ENCODE measurements at places on chromosomes 7 and 10.

DNA sequence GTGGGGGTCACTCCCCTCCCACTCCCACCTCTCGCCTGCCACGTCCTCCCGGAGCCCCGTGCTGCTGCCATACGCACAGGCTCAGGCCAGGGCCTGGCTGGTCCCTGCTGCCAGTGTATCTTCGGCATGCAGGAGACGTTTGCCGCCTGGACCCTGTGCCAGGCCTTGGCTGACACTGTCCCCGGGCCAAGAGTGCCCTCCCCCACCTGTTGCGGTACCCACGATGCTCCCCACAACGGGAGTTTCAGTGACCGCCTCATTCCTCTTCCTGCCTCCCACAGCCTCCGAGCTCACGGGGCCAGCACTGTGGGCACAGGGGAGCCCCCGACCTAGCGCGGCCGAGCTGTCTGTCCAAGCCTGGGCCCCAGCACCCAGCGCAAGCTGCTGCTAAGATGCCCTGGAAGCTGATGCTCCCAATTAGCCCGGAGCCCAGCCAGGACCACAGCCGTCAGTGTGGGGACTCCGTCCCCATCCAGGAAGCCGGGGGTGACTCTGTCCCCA lies 7.4 kb downstream of the TTYH3 start:
- ATAC-seq: no peak

GRCh38 chr7:122702872-122703510 lies at the start of gene RNF148:
Gene RNF148, minus strand, starts transcription at chr7:122702922. Its CDS starts 172 bp downstream, at chr7:122702750.
- ATAC-seq: no peak

- no peak for ATAC-seq
Observed at GRCh38 chr10:88292185-88292514, 291.0 kb downstream of the RNLS start.

DNA sequence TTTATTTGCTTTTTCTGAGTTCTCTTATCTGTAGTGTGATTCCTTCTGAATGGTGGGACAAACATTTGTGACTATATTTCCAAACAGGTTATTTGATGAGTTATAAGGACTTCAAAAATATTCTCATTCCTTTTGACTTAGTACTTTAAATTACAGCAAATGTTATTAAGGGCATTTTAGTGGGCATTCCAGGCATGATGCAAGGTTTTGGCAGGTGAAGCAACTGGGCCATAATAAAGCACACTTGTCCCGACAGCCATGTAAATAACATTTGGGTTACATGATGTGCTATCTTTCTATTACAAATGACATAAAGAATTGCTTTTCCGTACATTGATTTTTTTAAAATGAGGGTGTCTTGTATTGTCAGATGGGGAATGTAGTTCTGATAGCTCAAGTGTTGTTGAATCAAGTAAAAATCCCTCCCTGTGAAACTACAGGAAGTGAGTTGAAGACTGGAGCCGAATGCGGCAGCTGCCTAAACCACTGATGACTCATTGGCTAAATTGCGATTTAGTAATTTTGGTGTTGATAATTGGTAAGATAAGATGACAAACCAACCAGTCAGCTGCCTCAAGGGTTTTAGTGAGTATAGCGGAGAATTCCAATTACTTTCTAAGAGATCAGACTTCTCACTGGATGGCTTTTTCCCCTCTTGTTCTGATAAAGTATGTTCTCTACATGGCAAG lies 231.3 kb upstream of the NPY start:
- no peak for ATAC-seq

DNA sequence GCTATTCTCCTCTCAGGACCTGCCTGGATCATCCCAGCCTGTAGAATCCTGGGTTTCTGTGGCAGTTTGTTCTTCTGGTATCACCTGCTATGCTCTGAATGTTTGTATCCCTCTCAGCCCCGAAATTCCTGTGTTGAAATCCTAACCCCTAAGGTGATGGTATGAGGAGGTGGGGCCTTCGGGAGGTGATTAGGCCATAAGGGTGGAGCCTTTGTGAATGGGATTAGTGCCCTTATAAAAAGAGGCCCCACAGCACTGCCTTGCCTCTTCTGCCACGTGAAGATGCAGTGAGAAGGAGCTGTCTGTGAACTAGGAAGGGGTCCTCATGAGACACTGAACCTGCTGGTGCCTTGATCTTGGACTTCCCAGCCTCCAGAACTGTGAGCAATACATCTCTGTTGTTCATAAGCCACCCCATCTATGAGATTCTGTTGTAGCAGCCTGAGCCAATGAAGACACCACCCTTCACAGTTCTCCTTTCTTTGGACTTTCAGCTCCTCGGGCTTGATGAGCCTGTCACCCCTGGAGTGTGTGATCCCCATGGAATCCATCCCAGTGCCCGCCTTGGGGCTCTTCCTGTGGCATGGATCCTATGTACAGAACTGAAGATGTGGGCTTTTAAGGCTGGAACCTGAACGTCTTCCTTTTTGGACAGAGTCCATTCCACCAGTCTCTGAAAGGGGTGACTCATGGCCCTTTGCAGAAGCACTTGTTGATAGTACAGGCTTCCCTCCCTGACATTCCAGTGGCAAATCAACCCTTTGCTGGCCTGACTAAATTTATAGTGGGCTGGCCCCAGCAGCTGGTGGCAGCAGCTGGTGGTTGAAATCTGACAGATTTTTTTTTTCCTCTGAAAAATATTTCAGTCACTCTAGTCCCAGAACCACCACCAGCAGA lies 138.0 kb downstream of the TACC2 start:
- ATAC-seq: peak; percentile 85

DNA sequence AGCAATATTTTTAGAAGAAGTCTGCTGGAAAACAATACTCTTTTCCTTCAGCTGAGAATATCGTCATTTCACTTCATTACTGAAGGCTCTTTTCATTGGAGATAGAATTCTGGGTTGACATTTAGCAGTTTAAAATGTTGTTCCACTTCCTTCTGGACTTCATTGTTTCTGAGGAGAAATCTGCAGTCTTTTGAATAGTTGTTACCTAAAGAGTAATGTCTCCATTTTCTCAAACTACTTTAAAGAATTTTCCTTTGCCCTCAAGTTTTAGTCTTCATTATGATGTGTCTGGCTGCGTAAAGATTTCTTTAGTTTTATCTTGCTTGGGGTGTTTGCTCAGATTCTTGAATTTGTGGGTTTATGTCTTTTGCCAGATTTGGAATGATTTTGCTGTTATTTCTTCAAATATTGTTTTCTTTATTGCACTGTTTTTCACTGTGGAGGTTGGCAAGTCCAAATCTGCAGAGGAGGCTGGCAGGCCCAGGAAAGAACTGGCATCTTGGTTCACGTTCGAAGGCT lies 136.3 kb downstream of the DNAJB6 start:
- ATAC-seq: no peak

DNA sequence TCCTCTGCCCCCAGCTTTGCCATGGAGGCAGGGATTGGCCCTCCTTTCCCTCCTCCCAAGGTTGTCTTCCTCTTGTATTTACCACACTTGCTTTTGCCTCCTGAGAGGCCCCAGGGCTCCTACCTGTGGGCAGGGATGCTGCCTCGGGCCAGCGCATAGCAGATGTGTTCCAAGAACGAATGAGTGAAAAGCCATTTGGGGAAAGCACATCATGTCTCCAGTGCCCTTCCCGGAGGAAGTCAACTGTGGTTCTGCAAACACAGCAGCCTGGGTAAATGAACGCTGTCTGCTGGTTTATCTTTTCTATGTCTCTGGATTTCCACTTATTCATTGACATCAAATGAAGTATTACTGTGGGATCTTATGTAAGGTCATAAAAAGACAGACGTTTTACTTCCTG lies 161.7 kb downstream of the FANK1 start:
- no peak for ATAC-seq

- ATAC-seq: no peak
Observed at GRCh38 chr10:11045487-11045886, 27.8 kb downstream of the CELF2 start.

DNA sequence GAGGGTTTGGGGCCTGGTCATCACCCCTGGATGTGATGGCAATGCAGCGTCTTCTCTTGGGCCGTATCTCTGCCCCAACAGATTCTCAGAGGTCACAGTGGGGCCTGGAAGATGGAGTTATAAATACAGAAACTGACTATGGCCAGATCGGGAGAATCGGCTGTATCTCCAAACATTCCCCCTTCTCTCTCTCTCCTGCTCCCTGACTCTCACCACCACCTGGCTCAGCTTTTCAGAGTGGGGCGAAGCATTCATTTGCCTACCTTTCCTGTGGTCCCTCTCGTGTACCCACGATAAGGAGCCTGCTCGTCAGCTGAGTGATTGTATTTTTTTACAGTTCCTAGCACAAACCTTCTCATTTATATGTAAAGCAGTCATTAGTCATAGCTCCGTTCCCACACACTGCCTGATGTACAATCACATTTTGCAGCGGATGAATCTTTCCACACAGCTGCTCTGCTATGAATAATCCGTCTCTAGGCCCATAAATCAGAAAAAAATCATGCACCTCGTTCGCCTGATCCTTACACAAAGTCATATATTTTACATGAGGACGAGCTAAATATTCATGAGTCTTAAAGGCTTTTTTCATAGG lies 23.2 kb upstream of the BTRC start:
- ATAC-seq: peak; percentile 81

DNA sequence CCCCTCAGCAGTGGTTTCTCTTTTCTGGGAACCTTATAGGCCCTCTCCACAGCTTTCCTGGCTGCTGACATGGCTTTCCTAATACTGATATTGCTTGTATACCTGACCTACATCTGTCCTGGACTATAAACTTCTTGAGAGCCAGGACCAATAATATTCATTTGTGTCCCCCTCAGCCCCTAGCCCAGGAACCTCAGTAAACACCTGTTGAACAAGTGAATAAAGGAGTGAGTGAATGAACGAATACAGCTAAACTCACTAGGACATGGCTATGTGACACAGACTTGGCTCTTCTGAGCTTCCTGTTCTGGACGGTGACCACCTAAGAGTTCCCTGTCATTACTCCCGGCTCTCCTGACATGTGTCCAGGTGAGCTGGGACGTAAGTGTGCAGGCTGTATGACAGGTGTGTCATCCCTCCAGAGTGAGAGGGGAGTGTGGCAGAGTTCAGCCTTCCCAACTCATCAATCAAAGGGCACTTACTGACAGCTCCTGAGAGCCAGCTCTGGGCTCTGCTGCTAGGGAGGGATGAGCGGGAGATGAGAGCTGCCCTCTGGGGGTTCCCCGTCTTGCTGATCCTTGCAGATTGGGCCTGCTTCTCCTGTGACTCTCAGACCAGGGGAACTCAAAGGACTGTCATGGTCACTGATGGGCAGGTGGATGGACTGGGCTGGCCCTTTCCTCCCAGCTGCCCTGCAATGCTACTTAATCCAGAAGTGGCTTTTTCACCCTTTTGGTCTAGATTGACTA lies 84.5 kb downstream of the HIF1AN start:
- ATAC-seq: no peak

All from esophagus mucosa (tissue), 1 donor.